ENCODE measurements at places on chromosomes 5 and 9.

GRCh38 chr9:124010665-124011321, 775 bp upstream of the LHX2 start:
- DNase-seq = no peak

DNA sequence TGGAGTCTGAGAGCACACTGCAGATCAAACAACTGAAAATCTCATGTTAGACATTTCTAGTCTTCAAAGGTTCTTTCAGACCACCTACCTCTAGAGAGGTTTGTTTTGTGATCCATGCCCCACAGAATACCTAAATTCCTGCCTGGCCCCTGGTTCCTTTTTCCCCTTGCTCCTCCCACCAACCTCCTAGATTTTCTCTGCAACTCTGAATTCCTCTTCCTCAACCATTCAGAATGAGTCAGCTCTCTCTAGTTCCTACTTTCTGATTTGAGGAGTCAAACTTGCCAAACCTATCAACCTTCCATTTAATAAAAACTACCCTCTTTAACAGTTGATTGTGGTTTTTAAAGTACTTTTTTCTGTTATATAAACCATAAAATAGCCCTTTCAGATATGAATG, 83.2 kb upstream of the ZNF462 start:
- no peak for DNase-seq

DNA sequence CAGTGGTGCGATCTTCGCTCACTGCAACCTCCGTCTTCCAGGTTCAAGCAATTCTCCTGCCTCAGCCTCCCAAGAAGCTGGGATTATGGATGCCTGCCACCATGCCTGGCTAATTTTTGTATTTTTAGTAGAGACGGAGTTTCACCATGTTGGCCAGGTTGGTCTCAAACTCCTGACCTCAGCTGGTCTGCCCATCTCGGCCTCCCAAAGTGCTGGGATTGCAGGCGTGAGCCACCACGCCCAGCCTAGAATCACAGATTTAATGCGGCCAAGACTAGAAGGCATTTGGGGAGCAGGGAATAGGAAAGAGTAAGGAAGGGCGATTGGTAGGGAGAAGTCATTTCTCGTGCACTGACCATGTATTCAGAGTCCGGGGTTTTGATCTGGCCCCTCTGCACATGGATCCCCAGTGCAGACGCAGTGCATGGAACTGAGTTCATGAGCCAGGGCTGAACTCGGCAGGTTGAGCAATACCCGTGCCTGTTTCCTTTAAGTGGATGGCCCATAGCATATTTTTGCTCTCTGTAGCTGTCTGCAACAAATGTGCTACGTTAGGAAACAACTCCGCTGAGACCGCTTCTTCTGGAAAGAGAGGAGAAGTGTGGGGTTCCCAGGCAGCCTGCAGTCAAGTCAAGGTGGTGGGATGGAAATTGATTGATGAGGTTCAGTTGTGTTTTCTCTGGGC, 3.4 kb upstream of the HMCN2 start:
- no peak for DNase-seq

- no peak for DNase-seq
Observed at GRCh38 chr9:107866711-107867311, 377.2 kb upstream of the KLF4 start.

GRCh38 chr9:124496463-124496862, 10.7 kb downstream of the NR5A1 start:
- no peak for DNase-seq

GRCh38 chr5:99004960-99005359, 76.2 kb upstream of the CHD1 start:
- DNase-seq = no peak

DNA sequence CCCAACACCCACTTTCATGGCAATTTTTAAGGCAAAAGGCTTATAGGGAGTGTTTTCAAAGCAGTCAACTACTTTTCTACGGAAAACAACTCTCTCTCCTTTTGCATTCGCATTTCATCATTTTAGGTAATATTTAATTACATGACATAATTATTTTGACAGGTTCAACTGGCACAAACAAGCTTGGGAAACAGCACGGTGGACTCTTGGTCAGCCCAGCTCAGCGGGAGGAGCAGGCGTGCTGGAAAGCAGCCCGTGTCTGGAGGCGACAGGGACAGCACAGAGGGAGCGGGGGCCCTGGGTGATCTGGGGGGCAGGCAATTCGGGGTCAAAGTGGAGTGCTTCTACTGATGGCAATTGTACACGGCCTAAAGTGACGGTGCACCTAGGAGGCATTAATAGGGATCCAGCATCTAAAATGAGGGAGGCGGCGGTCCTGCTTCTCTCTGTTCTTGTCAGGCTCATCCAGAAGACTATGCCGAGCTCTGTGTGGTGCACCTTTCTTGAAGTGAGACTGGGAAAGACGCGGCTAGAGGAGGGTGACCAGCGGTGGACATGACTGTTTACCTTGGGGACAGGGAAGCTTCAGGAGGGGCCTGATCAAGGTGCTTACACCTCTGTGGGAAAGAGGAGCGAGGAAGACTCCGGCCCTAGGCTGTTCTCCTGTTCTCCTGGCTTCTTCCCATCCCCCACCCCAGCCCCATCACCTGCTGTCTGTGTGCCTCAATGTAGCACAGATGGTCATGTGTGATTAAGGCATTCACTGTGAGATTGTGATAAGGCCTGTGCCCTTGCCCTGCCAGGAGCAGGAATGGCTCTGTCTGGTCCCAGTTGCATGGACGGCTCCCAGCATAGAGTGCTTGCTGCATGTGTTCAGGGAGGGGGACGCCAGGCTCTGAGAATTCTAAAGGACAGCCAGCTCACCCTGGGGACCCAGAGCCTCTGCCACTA, 3.4 kb downstream of the MYMK start:
- DNase-seq = no peak

GRCh38 chr9:16221822-16222547, 648.5 kb downstream of the BNC2 start:
- no peak for DNase-seq

- DNase-seq = no peak
Observed at GRCh38 chr9:119963798-119964372, 594.6 kb upstream of the BRINP1 start.

DNA sequence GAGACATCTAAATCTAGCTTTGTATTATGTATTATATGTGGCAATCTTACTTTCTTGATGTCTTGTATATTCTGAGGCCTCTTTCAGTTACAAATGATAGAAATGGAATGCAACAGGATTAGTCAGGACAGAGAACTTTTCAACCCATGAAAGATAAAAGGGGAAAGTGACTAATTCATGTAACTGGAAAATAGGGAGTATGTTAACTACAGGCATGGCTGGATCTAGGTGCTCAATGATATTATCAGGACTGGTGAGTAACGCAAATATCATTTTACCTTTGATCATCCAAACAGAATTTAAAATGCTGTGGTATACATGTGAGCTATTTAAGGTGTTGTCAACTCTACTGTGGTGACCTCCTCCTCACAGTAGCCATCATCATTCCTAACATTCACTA, 215.7 kb upstream of the GLRA1 start:
- DNase-seq = no peak

DNA sequence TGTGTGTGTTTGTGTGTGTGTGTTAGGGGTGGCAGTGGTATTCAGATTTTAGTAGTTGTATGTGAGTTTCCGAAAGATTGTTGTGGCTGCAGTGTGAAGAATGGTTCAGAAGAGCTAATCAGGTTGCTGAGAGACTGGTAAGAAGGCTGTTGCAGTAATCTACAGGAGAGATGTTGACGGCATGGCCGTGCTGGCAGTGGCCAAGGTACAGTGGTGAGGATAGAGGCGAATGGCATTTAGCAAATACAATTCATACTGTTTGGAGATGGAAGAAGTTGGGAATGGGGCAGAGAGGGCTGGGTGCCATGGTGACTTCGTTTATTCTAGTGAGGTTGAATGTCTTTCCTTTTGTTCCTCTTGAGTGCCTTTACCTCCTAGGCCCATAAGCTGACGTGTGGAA, 77.5 kb upstream of the SPATA31D4 start:
- no peak for DNase-seq

DNA sequence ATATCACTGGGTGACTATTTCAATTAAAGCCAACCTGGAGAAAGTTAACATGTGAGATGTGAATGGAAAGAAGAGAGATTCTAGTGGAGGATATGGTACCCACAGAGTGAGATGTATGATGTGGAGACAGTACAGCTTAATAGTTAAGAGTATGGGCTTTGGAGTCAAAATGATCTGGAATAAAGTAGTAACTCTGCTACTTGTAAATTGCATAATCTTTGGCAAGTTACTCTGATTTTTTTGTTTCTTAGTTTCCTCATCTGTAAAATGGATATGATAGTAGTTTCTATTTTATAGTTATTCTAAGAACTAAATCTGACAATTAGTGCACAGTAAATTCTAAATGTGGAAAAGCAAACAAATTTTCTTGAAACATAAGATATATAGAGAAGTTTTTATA, 79.2 kb downstream of the ISOC1 start:
- no peak for DNase-seq

- DNase-seq = no peak
Observed at GRCh38 chr9:105243015-105243686, 1.3 kb upstream of the SLC44A1 start.

GRCh38 chr5:65105301-65105700, 336.6 kb downstream of the CWC27 start:
- DNase-seq = no peak

- DNase-seq = no peak
Observed at GRCh38 chr5:5933651-5934050, 444.7 kb downstream of the MED10 start.

- DNase-seq = no peak
Observed at GRCh38 chr5:29795096-29795652, 1398.3 kb upstream of the CDH6 start.

- no peak for DNase-seq
Observed at GRCh38 chr9:107491081-107492053, 1.8 kb upstream of the KLF4 start.

- DNase-seq = no peak
Observed at GRCh38 chr5:126736141-126736540, 40.8 kb upstream of the LMNB1 start.

GRCh38 chr5:154568589-154568988, 90.6 kb upstream of the HAND1 start:
- no peak for DNase-seq

DNA sequence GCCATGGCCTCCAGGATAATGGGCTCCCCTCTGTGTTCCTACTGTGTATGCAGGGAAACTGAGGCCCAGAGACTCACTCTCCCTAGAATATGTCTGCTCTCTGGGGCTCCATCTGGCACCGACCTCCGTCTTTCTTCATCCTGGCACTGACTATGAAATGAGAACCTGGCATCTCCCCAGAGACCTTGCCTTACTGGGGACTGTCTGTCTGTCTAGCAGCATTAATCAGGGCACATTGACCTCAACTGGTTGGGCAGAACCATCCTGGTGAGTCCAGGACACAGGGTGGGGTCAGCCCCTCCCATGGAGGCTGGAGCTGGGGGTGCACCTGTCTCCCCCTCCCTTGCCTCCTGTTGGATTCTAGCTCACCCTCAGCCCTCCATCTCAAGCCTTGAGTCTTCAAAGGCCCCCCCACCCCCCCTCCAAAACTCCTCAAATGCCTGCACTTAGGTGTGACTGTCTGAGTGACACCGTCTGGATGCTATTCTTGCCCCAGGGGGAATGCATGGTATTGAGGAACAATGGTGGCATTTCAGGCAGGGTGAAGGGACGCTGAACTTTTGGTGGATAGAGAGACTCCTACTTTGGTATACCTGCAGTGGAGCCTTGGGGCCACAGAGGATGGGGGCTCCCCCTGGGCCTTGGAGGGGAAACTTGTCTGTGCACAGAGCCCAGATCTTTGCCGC, 12.8 kb upstream of the PITX1 start:
- no peak for DNase-seq

DNA sequence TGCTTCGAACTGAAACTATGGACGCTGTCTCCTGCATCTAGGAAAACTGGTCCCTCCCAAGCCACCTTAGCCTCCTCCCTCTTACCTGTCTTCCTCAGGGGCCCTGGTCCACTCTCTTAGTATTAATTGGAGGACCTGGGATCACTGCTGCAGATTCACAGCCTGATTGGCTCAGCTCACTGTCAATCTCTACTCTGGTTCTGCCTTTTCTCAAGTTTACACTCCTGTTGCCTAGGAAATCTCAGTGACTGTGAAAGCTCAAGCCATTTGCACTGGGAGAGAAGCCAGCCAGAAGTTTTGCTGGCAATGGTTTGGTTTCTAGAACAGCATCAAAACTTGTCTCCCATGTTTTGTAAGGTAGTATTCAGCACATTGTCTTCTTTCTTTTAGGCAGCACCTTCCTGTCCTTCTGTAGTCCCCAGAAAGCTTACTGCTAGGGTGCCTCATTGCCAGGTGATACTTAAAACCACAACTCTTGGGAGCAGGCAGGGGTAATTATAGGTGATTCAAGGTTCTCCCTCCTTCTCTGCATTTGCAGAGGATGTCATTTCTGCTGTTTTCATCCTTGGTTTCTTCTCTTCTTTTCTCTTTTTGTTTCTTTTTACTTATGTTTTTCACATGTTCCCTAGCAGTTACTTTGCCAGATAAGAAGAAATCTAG, at the start of gene CAPSL:
Gene CAPSL, minus strand, starts transcription at position 55 of the 660 bp plus-strand sequence. CDS start 17,502 bp downstream, outside the sequence.
- peak; percentile 87 for DNase-seq

GRCh38 chr5:151868451-151868850, 56.2 kb downstream of the GLRA1 start:
- no peak for DNase-seq

DNA sequence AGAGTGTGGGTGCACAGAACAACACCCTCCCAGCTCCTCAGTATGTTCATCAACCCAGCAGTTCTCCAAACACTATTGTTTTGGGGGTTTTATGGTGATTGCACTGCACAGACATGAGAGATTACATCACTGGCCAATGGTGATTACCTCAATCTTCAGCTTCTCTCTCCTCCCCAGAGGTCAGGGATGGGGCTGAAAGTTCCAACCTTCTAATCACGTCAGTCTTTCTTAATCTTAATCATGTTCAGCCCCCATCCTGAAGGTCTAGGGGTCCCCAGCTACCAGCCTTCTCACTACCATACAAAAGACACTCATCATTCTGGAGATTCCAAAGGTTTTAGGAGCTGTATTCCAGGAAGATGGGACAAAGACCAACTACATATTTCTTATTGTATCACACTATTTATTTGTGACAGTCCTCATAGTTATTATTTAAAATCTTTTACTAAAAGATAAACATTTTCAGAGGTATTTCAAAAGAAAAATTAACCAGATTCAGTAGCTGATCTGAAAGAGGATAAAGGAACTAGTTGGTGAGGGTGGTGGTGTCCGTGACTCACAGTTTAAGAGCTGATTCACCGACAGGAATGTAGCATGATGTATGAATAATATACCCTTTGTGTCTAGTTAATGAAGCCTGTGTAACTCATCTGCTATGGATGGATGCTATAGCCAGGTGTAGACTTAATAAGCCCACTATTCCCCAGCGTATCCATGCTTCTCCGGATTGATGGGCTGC, 35.6 kb downstream of the RASEF start:
- DNase-seq = no peak

DNA sequence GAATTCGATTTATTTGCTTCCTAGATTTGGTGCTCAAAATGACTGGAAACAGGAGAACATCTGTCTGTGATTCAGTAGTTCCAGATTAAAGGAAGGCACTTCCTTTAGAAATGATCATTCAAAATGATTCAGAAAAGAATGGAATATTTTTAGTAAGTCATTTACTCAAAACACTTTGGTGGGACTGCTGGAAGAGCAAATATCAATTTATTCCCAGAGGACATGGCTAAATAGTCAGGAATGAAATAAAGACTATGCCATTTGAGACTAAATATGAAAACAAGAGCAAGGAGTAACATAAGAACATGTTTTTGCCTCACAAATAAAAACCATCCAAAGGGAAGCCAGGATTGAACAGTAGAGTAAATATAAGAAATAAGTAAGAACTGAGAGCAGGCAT, 138.6 kb upstream of the RASA1 start:
- DNase-seq = no peak
